Caki2 (cell line): ENCODE measurements at places on chromosomes 2 and 18. TPM values are rescaled to one million over a fixed set of nuclear protein-coding genes. Genes with fewer than 3 reads are reported as not detected.

- no peak for DNase-seq
Measured at GRCh38 chr2:173258701-173259100, 96.0 kb upstream of the CDCA7 start.

The CCDC74A gene
- total RNA-seq: 57.2 and 58.7 TPM in 2 replicates

The CCDC141 gene
- total RNA-seq: 0.12 TPM in 1 of 2 replicates, not detected in the other

DNA sequence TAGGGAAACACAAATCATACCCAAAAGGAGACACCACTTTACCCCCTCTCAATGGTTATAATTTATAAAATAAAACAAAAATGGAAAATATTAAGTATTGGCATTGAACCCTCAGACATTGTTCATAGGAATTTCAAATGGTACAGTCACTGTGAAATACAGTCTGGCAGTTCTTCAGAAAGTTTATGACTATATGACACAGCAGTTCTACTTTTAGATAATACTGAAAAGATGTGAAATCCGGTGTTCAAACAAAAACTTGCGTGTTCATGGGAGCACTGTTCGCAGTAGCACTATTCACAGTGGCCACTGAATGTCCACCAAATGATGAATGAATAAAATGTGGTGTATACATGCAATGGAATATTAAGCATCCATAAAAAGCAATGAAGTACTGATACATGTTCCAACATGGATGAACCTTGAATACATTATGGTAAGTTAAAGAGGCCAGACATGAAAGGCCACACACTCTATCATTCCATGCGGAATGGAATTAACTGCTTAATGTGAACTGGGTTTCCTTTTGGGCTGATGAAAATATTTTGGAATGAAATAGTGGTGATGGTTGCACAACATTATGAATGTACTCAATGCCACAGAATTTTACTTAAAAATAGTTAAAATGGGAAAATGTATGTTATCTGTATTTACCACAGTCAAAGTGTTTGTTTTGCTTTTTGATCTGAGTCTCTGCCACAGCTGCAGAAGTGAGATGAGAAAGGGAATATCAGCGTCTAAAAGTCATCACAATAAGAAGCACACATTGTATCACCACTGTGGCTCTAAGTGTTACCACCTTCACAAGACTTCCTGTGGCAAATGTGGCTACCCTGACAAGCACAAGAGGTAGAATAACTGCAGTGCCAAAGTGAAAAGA lies 864.6 kb downstream of the SUCLG1 start:
- DNase-seq: no peak

The GALNT13 gene
- total RNA-seq: not detected in 2 replicates

DNA sequence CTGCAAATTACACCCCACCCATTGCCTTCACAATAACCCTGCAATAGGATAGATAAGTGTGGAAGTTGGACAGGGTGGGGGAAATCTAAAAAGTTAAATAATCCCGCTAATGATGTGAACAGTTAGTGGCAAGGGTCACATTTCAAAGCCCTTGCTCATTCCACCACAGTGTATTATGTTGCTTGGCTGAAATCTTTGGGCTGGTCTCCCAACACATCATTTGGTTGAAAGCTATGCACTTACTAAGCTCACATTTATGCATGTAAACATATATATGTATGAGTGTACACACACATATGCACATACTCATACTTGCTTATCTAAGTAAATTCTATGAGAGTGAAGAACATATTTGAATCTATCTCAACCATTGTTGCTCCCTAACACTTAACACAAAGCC lies 197.8 kb downstream of the RDH14 start:
- DNase-seq: no peak

The CFAP65 gene
- total RNA-seq: not detected in 2 replicates

The SLC35F6 gene
- 59.5 and 61.8 TPM in 2 replicates for total RNA-seq

GRCh38 chr2:159595410-159596046 lies 20.8 kb downstream of the BAZ2B start:
- no peak for DNase-seq

The BABAM2 gene
- 39.0 and 47.4 TPM in 2 replicates for total RNA-seq

The LAMA3 gene
- total RNA-seq: 19.2 and 26.7 TPM in 2 replicates

The GAREM1 gene
- total RNA-seq: 0.41 and 2.0 TPM in 2 replicates

The IL37 gene
- total RNA-seq: not detected in 2 replicates

The C1GALT1C1L gene
- 3.0 and 4.1 TPM in 2 replicates for total RNA-seq

DNA sequence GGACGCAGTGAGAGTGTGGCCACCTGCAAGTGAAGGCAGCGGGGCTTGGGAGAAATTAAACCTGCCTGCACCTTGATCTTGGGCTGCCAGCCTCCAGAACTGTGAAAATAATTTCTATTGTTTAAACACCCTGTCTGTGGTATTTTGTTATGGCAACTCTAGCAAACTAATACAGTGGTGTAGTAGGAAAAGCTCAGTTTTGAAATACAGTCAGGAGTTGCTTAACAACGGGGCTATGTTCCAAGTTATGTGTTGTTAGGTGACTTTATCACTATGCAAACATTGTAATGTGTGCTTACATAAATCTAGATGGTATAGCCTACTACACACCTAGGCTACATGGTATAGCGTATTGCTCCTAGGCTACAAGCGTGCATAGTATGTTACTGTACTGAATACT lies 93.4 kb upstream of the FN1 start:
- no peak for DNase-seq

The CENPA gene
- 23.2 and 49.5 TPM in 2 replicates for total RNA-seq

- no peak for DNase-seq
Measured at GRCh38 chr2:117794668-117795067, 19.8 kb upstream of the DDX18 start.

GRCh38 chr2:170533156-170533555 lies 182.0 kb upstream of the SP5 start:
- DNase-seq: no peak

GRCh38 chr2:241035818-241036396 lies 37.5 kb downstream of the SNED1 start:
- no peak for DNase-seq

- DNase-seq: no peak
Measured at GRCh38 chr2:22691666-22692065, 693.3 kb upstream of the KLHL29 start.

DNA sequence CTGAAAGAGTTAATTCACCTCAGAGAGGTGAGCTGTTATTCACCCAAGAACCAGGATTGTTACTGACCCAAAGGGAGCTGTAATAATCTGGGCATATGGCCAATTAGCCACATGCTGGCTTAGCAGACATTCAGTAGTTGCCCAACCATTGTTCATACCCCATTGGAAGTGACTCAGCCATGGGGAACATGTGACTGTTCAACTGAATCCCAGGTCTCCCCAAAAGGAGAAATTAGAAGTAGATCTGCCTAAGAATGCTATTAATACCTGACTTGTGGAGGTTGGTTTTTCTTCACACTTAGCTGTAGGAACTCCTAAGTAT lies 272.6 kb upstream of the UBE2E3 start:
- peak; percentile 44 for DNase-seq

The FAM161A gene
- total RNA-seq: 0.09 and 0.88 TPM in 2 replicates

GRCh38 chr2:15539999-15540398 lies 21.1 kb downstream of the NBAS start:
- DNase-seq: no peak

The SALL3 gene
- not detected in 2 replicates for total RNA-seq

DNA sequence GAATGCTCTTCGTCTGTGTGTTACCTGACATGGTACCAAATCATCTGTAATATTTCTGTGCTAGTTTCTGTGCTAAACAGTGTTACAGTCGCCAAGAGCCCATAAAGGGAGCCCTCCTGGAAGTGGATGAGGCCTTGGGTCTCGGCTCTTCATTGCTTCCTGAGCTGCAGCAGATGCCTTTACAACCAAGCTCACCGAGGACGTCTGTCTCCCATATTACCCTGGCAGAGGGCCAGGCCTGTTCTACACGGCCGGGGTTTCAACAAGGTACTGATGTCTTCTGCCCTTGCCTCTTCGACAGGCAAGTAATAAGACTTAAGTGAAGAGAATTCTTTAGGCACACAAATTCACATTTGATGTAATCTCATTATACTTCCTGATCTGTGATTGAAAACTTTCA lies 16.8 kb downstream of the RPL31 start:
- DNase-seq: no peak

GRCh38 chr2:28737655-28738054 lies 14.0 kb upstream of the PPP1CB start:
- no peak for DNase-seq

The TXNDC9 gene
- total RNA-seq: 92.7 and 117 TPM in 2 replicates
